ENCODE measurements at places on chromosomes 13 and 19.
A peak's percentile ranks its signal among the peaks of the same experiment; 100 is the strongest.

- DNase-seq, result no peak
Measured at GRCh38 chr13:68509734-68510621, 1279.8 kb upstream of the PCDH9 start.

GRCh38 chr13:40564342-40565001 lies 102.0 kb downstream of the FOXO1 start:
- DNase-seq, result no peak

DNA sequence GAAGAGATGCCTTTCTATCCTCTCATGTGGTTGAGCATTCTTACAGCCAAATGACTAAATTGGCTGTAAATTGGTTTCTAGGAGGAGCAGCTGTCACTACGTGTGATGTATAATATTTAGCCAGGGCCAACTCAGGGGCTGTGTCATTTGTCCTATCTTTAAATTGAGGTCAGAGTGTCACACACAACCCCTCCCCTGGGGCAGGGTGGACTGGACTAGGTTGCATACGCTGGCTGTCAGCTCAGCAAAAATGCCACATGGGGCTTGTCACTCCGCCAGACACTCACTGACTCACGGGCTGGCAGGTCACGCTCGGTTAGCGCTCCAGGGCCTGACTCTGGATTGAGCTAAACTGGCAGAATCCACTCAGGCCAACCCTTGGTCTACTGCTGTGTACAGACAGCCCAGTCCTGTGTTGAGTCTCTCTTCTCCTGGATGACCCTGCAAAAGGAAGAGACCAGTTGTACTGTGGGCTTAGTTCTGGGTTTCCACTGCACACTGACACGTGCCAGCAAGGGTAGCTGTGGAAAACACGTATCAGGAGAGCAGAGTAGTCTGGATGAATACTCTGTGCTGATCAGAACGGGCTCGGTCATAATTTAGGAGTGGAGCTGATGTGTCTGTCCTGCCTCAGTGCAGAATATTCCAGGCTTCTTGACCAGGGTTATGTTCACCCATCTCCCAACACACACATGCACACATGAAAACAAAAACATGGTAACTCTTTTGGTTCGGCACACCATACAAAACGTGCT lies 29.1 kb downstream of the SHISA2 start:
- peak; percentile 91 for DNase-seq

DNA sequence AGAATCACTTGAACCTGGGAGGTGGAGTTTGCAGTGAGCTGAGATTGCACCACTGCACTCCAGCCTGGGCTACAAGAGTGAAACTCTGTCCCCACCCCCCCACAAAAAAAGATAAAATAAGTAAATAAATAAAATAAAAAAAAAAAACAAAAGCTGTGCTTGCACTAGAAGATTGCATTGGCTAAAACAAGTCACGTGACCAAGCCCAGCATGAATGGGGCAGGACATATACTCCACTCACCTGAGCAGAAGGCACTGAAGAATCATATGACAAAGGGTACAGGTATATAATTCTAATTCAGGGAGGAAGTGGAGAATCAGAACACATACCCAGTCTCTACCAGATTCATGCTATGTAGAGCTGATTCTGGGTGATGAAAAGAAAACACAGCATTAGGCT lies 36.6 kb downstream of the CYP4F22 start:
- no peak for DNase-seq

DNA sequence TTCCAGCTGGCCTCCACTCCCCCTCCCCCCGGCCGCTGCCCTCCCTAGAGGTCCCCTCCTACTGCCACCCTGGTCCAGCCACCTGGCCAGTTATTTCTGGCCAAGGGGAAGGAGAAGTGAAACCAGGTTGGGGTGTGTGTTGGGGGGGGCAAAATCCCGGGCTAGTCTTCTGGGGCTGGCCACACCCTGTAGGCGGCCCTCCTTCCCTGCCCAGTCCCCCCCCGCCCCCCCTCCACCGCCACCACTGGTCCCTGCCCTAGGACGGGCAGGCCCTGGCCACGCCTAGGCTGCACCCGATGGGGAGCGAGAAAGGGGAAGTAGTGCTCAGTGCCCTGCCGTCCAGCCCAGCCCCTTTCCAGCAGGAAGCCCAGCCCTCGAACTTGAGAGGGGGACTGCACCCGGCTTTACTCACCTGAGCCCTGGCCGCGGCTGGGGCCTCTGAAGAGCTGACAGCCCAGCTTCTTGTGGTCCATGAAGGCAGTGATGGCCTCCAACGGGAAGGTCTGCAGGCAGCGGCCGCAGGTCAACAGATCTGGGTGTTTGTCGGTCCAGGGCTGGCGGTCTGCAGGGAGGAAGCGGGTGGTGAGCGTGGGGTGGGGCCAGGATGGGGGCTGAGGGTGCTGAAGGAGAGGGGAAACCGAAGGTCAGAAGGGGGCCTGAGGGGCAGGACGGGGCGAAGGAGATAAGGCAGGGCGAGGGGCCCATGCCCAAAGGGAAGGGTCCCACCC lies 813 bp downstream of the ZNF296 start:
- DNase-seq, result peak; percentile 77

DNA sequence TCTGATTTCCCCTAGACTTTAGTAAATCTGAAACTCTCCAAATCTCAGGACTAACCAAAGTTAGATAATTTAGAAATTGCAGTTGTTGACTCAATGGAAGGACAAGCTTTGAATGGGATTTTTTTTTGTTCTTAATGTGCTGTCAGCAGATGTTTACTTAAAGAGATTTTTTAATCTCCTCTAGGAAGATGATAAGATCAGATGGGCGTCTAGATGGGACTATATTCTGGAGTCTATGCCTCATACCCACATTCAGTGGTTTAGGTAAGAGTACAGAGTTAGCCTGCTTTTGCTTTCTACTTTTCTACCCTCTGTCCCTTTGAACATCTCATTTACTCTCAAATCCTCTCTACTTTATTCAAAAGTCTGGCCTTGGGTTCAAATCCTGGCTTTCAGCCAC lies 39.3 kb downstream of the TM9SF2 start:
- no peak for DNase-seq

GRCh38 chr13:67620665-67621064 lies 390.5 kb upstream of the PCDH9 start:
- DNase-seq, result no peak

GRCh38 chr13:79735228-79735627 lies 254.3 kb downstream of the NDFIP2 start:
- DNase-seq, result no peak

DNA sequence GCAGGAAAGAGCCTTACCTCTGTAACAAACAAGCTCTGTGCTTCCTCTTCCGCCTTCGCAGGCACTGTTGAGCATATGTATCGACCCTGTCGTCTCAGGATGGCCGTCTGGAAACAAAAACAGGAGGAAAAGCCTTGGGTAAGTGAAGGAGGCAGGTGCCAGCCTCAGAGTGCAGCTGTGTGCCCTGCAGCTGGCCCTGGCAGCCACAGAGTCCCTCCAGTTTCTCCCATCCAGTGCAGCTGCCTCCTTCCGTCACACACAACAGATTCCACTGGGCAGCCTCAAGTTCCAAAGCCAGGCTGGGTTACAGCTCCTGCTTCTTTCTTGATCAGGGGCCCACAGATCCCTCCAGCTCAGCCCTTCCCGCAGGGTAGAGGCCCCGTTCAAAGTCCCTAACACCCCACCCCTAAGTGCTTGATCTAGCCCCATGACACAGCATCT lies 47.7 kb downstream of the DOCK9 start:
- no peak for DNase-seq

DNA sequence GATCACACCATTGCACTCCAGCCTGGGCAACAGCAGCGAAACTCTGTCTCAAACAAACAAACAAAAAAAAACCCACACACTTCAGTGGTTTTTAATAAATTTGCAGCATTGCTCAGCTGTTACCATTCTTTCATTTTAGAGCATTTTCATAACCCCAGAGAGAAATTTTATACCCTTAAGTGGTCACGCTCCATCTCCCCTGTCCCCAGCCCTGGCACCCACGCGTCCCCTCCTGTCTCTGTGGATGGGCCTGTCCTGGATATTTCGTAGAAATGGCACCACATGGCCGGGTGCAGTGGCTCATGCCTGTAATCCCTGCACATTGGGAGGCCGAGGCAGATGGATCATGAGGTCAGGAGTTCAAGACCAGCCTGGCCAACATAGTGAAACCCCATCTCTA lies 7.8 kb downstream of the THOP1 start:
- no peak for DNase-seq

DNA sequence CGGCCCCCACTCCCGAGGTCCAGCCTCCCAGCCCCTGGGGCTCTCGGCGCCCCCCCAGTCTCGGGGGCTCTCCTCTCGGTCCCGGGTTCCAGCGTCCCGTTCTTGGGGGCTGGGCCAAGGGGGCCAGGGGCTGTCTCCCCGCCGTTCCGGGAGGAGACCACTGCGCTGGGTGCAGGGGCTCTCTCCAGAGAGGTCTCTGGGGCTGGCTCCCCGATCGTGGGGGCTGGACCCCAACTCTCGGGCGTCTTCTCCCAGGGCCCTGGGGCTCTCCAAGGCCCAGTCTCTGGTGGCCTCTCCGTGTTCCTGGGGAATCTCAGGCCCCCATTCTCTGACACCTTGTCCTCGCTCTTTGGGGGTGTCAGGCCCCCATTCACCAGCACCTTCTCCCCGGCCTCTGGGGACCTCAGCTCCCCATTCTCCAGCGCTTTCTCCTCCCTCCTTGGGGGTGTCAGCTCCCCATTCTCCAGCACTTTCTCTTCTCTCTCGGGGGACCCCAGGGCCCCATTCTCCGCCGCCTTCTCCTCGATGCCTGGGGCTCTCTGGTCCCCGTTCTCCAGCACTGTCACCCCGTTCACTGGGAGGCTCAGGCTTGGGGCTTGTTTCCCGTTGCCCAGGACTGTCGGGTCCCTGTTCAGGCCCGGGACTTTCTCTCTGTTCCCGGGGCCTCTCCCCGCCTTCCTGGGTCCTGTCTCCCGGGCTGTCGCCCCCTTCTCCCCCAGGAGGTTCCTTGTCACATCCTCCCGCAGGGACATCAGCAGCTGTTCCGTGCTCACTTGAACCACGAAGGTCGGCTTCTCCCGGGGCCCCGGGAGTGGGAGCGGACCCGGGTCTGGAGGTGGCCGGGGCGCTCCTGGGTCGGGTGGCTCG lies 13.7 kb downstream of the LMTK3 start:
- DNase-seq, result no peak

GRCh38 chr13:74250738-74251190 lies 116.6 kb upstream of the KLF12 start:
- DNase-seq, result no peak

DNA sequence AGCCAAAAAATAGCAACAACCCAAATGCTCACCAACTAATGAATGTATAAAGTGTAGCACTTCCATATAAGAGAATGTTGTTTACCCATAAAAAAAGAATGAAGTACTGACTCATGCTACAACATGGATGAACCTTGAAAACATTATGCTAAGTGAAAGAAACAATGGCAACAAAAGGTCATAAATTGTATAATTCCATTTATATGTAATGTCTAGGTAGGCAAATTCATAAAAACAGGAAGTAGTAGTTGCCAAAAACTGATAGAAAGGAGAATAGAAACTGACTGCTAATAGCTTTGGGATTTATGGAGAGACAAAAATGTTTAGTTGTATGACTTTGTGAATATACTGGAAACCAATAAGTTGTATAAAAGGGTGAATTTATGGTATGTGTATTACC lies 21.6 kb downstream of the MYCBP2 start:
- no peak for DNase-seq

GRCh38 chr19:51686171-51686570 lies 7.0 kb upstream of the SPACA6 start:
- DNase-seq, result no peak

DNA sequence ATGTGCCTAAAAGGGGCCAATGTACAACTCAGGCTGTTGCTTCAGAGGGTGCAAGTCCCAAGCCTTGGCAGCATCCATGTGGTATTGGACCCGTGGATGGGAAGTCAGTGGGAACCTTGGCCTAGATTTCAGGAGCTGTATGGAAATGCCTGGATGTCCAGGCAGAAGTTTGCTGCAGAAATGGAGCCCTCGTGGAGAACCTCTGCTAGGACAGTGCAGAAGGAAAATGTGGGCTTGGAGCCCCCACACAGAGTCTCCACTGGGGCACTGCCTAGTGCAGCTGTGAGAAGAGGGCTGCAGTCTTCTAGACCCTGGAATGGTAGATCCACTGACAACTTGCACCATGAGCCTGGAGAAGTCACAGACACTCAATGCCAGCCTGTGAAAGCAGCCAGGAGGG lies 28.5 kb downstream of the GPC5 start:
- DNase-seq, result no peak

- no peak for DNase-seq
Measured at GRCh38 chr13:23347601-23348000, 85.9 kb downstream of the SACS start.

GRCh38 chr13:96431044-96431581 lies 341.2 kb downstream of the HS6ST3 start:
- no peak for DNase-seq

- DNase-seq, result peak; percentile 62
Measured at GRCh38 chr13:43411741-43412140, 375.0 kb downstream of the ENOX1 start.

DNA sequence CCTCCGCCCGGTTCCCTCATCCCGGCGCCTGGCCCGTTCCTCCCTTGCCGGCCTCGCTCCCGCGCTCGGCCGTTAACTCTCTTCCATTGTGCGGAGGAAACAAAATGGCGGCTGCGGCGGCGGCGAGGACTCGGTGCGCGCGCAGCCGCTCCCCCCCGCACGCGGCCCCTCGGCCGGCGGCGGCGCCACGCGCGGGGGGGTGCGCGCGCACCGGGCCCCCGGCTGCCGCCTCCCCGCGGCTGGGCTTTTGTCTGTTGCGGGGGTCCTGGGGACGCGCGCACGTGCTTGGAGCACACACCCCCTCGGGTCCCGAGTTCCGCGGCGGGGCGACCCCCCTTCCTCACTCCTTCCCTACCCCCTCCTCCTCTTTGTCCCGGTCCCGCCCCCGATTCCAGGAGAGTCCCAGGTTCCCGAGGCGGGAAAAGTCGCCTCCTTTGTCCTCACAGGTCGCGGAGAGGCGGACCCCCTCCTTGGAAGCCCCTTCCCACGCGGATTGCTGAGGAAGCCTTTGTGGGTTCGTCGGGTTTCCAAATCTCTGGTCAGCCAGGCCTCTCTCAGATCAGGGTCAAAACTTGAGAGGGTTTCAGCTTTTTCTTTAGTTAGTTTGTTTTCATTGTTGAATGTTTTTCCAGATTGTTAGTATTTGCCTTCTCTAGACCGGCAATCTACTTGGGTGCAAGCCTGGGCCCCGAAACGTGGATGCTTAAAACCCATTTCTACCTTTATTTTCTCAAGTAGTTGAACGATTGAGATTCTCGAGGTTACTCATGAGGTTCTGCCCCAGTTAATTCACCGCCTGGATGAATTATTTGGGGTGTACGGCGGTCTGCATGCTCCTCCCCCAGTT lies 687 bp downstream of the ILF3 start:
- DNase-seq, result peak; percentile 36

Measured in cerebellar cortex (tissue), 1 donor.